Astrocyte of the hippocampus (primary cell): ENCODE measurements at places on chromosomes 6 and 20.
A peak's percentile ranks its signal among the peaks of the same experiment; 100 is the strongest.

DNA sequence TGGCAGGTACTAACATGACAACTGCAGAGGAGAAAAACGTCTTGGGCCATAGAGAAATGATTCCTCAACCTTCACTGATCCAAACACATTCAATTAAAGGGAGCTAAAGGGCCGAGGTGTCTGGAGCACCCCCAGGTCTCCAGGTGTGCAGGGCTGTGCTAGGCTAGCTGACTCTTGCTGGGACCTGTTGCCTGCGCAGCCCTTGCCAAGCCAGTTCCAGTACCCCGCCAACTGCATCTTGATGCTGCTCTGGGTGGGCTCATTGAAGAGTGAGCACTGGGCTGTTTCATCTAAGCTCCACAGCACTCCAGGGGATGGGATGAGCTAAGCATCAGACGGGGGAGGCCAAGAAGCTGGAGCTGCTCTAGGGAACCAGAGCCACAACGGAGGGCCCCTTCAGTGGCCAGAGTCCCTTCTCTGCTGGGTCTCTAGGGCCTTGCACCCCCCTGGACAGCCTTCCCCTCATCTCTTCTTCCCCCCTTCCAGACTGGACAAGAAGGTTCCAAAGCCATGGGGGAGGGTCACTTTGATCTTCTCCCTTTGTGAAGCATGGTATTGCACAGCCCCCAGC, 15.9 kb downstream of the LEMD2 start:
- DNase-seq: no peak

- DNase-seq: peak; percentile 78
Measured at GRCh38 chr6:37134036-37134395, 35.9 kb upstream of the PIM1 start.

DNA sequence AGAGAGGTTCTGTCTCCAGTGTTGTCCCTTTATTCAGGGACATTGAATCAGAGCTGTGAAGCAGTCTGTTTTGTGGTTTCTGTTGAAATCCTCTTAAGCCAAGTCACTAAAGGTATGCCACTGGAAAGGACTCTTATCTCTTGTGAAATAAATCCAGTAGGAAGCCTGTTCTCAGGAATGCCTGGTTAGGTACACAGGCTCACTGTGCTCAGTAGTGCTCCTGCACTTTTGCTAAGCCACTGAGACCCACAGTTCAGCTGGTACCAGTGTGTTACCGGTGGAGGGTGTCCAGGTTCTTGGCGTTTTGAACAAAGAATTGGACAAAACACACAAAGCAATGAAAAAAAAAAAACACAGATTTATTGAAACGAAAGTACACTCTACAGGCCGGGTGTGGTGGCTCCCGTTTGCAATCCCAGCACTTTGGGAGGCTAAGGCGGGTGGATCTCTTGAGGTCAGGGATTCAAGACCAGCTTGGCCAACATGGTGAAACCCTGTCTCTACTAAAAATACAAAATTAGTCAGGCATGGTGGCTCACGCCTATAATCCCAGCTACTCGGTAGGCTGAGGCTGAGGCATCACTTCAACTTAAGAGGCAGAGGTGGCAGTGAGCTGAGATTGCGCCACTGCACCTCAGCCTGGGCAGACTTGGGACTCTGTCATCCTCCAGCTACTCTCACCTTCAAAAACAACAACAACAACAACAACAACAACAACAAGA, 186.1 kb downstream of the JARID2 start:
- DNase-seq: peak; percentile 57

- no peak for DNase-seq
Measured at GRCh38 chr6:1001655-1002349, 308.9 kb upstream of the EXOC2 start.

- DNase-seq: no peak
Measured at GRCh38 chr6:8299034-8299433, 136.3 kb downstream of the SLC35B3 start.

DNA sequence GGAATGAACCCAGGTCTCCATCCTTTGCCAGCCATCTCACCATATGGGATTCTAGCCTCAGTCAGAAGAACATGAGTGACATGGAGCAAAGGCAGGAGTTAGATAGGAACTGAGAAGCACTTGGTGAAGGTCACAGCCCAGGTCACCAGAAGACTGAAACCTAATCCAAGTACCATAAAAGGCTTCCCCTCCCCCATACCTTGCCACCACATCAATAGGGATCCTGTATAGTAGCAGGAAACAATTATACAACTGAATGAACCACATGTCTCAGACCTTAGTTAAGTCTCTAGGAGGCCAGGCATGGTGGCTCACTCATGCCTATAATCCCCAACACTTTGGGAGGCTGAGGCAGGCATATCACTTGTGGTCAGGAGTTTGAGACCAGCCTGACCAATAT, 49.6 kb downstream of the KIZ start:
- DNase-seq: no peak

DNA sequence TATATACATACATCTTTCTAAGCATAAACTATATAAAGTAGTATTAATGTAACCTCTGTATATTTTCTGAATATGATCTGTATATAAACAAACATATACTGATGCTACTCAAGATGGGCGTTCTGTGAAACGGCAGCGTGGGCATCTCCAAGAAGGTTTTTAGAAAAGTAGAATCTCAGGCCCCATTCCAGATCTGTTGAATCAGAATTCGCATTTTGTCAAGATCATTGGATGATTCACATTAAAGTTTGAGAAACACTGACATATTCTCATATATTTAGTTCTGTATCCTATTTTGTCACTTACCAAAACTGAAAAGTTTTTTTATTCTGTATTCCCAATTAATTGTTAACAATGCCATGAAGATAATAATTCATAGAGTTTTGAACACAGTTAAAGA, 5.5 kb downstream of the C6orf141 start:
- no peak for DNase-seq

DNA sequence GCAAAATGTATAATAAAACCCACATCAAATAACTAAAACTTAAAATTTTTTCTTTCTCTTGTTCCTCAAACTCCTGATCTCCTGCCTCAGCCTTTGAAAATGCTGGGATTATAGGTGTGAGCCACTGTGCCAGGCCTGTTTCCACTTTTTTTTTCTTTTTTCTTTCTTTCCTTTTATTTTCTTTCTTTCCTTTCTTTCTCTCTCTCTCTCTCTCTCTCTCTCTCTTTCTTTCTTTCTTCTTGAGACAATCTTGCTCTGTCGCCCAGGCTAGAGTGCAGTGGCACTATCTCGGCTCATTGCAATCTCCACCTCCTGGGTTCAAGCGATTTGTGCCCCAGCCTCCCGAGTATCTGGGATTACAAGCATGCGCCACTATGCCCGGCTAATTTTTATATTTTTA, 164.6 kb downstream of the OR2B2 start:
- no peak for DNase-seq

DNA sequence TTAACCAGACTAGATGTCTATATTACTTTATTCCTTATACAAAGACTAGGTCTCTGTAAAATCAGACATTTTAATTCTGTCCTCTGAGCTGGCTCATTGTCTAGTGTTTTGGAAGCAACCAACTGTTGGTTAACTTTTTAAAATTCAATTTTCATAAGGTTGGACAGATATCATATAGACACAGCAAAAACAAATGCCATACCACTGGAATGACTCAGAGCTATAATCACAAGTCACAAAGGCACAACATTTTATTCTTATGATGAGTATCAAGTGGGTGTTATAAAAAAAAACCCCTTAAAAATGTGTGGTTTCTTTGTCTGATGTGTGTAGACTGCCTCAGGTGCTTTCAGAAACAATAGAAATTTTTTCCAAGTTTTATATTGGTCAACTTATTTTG, 296.2 kb upstream of the MARCKS start:
- peak; percentile 62 for DNase-seq

- DNase-seq: no peak
Measured at GRCh38 chr6:43016176-43016942, 2.3 kb downstream of the KLHDC3 start.
